ENCODE measurements at places on chromosomes 4 and X.

GRCh38 chr4:47349326-47349725 lies 114.2 kb downstream of the COMMD8 start:
- no peak for DNase-seq

DNA sequence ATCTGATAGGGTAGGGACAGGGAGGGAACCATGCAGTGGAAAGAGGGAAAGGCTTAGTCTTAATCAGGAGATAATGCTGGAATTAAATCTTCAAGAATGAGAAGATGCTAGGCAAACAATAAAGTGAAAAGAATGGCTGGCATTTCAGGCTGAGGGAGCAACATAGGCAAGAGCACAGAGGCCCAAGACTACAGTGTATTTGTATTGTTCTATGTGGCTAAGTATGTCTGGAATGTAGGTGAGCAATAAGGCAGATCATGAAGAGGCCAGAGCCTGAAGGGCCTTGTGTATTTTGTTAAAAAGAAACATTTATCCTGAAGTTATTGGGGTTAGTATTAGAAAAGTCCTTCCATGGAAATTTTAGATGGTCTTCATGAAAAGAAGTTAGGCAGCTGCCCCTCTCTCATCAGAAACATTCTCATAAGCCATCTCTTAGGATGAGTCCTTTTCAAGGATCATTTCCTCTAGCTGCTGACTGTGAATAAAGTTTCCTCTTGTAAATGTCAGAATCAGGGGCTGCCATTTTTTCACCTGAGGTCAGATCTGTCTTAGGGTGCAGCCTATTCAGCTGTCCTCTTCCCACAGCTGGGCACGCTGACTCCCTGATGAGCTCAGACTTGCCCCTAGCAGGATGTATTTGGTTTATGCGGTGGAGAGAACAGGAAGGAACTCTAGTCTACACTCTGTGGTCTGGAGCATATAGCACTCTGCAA lies 46.3 kb downstream of the ATP10D start:
- DNase-seq = no peak

DNA sequence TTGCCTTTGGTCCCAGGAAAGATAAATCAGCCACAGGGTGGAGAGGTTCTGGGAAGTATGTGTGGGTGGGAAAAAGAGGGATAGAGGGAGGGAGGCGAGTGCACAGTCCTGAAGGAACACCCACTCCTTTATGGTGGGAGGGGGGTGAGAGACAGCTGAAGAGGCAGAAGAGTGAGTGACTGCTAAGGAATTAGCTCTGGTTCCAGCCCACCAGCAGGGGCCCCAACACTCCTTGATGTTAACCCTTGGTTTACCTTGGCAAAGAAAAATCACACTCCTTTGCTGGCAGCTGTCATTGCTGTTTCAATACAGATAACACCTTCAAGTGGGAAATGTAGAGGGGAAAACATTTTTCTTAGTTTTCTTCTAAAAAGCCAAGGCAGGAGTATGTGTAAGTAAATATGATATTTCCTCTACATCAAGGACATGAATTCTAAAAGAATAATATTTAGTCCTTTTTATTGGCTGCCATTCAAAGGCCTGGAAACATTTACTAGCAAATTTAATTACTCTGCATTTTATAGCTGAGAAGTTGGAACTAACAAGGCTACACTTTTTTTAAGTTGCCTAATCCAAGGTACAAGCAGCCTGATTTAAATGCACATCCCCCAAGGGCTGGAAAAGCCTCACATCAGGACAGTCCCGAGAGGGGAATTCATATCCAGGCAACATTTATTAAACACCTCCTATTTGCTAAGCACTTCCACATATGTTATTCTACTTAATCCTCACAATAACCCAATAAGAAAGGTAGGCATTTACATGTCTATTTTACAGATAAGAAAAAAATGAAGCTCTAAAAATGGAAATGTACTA lies 81.7 kb downstream of the HS6ST2 start:
- no peak for DNase-seq

- DNase-seq = no peak
Measured at GRCh38 chrX:12709047-12709446, 82.2 kb upstream of the PRPS2 start.

DNA sequence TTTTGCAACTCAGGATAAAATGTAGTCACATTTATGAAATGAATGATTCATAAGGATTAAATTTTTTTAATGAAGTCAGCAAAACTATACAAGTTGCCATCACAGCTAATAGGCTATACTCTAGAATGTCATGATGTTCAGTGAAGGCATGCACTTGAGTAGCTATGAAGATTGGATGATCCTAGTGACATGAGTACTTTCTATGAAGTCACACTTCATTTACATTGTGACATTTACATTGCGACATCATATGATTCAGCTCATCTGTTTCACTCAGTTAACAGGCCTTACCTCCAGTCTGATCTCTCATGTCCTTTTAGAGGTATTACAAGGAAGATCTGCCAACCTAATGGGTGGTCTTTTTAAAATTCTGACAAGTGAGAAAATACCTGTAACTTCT lies 82.7 kb upstream of the FGF13 start:
- no peak for DNase-seq

GRCh38 chrX:106891762-106892460 lies 11.2 kb downstream of the RIPPLY1 start:
- DNase-seq = no peak

DNA sequence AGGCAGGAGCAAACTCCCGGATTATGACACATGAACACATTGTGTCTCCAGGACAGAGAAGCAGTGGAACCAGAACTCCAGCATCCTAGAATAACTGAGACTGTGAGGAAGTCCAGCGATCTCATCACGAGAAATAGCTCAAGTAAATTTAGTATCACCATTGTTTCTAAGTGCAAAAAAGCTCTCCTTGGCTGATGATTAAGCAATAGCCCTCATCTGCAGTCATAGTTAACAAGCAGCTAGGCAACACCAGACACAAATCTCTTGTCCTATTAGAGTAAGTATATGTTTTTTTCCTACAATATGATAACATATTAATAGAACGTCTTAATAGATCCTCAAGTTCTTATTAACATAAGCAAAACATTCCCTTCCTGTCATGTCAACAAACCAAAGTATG lies 2.4 kb upstream of the CFAP299 start:
- no peak for DNase-seq

GRCh38 chr4:77201857-77202256 lies 44.9 kb downstream of the CCNG2 start:
- DNase-seq = no peak

DNA sequence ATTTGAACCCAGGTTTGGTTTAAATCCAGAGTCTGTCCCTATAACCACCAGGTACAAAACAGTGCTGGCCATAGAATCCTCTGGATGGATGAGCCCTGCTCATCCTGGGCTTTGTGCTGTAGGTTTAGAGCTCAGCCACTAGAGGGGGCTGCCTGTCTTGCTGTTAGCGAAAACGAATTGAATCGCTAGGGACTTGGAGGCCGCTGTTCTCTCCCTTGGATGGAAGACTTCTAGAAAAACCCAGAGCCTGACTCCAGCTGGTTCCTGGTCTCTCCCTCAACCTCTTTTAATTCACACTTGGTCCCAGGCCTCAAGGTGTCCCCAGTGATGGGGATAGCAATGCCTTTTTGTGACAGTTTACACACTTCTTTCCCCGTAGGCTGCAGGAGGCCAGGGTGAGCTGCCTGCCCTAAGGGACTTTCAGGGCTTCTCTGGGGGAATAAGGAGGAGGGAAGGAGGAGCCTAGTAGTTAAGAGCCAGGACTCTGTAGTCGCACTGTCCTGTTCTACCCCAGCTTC lies 8.7 kb downstream of the RIPPLY1 start:
- no peak for DNase-seq

DNA sequence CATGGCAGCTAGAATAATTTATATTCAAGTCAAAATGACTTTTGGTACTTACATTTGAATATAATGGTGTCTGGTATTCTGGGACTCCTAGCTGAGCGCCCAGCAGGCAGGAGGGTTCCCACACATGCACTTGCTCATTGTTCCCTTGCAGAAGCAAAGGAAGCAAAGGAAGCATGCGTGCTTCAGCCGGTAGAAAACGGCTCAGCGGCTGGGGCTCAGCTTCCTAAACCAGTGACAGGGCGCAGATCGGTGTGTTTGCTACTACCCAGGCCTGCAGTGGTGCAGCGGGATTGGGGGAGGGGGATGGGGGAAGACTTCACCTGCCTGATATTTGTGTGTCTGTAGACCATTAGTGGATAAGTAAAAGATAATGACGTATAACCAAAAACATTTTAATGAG lies 978.3 kb upstream of the TENM3 start:
- DNase-seq = no peak

DNA sequence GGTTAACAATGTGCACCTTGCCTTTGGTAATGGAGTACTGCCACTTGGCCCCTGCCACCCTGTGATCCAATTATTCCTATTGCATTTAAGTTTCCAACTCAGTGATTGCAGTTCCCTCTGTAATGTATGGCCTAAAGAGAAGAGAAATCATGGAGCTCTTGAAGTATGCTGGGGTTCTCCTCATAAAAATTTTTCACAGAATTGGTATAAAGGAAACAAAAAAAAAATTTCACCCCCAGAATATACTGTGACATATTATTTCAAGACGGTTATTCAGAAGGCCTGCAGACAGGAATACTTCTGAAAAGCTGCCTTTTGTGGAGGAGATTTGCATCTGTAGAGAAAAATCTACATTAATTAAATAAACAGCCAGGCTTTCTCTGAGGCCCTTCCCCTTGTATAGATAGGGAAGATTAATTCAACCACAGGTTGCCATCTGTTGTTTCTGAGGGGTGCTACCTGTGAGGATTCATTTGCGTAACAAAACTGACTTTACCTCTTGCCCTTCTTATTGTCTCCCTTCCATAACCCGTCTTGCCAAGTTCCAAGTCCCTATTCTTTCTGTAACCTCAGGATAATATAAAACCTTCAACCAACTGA lies 94.8 kb upstream of the LANCL3 start:
- no peak for DNase-seq

DNA sequence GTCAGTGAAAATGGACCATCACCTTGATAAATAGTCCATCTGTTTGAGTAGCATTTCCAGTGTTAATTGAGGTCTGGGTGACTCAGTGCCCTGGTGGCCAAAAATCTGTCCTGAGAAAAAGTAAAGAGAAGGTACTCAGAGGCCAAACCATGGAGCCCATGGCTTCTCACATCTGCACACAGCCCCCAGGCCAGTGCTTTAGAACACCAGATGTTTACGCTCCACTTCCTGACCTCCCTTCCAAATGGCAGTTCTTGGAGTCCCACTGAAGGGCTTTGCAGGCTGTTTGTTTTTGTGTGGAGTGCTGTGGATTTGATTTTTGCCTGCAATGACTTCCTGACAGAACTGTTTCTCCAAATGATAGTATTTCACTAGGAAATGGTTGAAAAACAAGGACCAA lies 60.2 kb upstream of the GPC4 start:
- no peak for DNase-seq

- DNase-seq = no peak
Measured at GRCh38 chr4:184032091-184032490, 127.0 kb downstream of the STOX2 start.

GRCh38 chr4:16843831-16844508 lies 54.5 kb downstream of the LDB2 start:
- no peak for DNase-seq

- no peak for DNase-seq
Measured at GRCh38 chr4:76723373-76723772, 174.6 kb downstream of the SOWAHB start.

DNA sequence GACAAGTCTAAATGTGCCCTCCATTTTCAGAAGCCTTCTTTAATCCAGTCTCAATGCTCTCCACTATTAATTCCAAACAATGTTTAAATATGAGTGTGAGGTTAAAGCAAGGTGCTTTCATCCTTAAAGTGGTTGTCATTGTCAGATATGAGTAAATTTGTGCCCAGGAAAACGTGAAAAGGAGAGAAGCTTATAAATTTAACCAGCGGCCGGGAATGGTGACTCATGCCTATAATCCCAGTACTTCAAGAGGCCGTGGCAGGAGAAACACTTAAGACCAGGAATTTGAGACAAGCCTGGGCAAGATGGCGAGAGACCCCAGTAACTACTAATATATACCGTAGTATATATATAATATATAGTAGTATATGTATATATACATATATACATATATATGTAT lies 270.0 kb downstream of the ARHGAP24 start:
- no peak for DNase-seq

DNA sequence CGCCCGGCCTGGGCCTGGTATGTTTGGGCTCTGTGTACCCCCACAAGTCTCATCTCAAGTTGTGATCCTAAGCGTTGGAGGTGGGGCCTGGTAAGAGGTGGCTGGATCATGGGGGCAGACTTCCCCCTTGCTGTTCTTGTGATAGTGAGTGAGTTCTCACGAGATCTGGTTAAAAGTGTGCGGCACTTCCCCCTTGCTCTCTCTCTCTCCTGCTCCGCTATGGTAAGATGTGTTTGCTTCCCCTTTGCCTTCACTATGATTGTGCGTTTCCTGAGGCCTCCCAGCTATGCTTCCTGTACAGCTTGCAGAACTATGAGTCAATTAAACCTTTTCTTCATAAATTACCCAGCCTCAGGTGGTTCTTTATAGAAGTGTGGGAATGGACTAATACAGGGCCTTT lies 53.0 kb downstream of the CHST7 start:
- DNase-seq = no peak
